ENCODE measurements at places on chromosomes 6 and 20.

GRCh38 chr6:145271040-145271439 lies 464.3 kb downstream of the EPM2A start:
- no peaks in the 10 kb centered on the region for H3K4me1 ChIP-seq
- no peak overlapping the region for H3K27ac ChIP-seq
- no peak overlapping the region for H3K4me3 ChIP-seq

DNA sequence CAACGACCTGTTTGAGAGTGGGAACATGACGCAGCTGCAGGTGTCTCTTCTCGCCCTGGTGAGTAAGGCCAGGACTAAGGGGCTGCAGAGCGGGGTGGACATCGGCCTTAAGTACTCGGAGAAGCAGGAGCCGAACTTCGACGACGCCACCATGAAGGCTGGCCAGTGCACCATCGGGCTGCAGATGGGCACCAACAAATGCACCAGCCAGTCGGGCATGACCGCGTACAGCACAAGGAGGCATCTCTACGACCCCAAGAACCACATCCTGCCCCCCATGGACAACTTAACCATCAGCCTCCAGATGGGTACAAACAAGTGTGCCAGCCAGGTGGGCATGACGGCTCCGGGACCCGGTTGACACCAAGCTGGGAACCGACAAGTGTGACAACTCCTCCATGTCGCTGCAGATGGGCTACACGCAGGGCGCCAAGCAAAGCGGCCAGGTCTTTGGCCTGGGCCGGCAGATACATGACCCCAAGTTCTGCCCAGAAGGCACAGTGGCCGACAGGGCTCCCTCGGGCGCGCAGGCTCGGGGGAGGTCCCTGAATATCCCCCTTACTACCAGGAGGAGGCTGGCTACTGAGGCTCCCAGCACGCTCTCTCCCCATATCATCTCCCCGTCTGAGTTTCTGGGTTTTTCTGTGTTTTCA lies 15.9 kb upstream of the AMD1 start:
- DNase-seq: no peak
- H3K4me1 ChIP-seq: no peaks in the 10 kb centered on the region
- no peak overlapping the region for H3K27ac ChIP-seq
- no peaks in the 10 kb centered on the region for H3K27me3 ChIP-seq
- no peak overlapping the region for H3K4me3 ChIP-seq
- no peaks in the 10 kb centered on the region for H3K36me3 ChIP-seq

GRCh38 chr6:116254297-116255056 lies 602 bp upstream of the TSPYL4 start:
- no peak for DNase-seq
- H3K4me3 ChIP-seq: peak overlapping the region; percentile 93
- peak overlapping the region; percentile 94 for H3K27ac ChIP-seq
- H3K36me3 ChIP-seq: no peaks in the 10 kb centered on the region
- no peaks in the 10 kb centered on the region for H3K27me3 ChIP-seq

DNA sequence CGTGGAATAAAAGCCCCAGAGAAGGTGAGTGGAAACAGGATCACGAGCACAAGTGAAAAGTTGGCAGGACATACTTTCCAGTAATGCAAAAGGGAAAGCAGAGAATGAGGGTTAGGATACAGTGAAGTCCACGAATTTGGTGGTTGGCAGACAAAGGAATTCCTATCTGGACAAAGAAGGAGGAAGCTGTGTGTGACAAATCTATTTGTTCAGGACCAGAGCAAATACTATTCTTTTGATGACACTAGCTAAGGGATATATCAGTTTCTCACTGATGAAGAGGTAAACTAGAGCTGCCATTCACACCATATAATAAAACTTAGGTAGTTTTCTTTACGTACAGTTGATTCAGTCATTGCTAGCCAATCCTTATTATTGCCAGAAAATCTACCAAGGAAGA lies 156.8 kb upstream of the GRIK2 start:
- no peak overlapping the region for H3K27ac ChIP-seq
- no peaks in the 10 kb centered on the region for H3K4me1 ChIP-seq
- H3K4me3 ChIP-seq: no peak overlapping the region
- H3K36me3 ChIP-seq: no peaks in the 10 kb centered on the region
- no peaks in the 10 kb centered on the region for H3K27me3 ChIP-seq

DNA sequence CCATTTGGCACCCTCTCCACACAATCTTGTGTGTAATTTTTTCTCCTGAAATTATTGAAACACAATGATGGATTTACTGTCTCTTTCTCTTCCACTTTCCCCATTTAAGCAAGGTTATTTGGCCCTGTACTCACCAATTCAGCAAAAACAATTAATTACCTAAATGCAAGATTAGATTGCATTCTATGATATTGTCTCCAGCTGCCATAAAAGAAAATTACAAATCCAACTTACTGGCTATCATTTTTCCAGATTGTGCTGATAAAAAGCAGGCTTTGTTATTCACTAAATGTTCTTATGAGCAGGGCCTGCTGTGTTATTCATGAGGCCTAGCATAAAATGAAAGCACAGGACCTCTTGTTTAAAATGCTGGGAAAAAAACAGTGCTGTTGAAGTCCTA lies 95.8 kb upstream of the IRAK1BP1 start:
- no peaks in the 10 kb centered on the region for H3K36me3 ChIP-seq
- H3K4me1 ChIP-seq: no peaks in the 10 kb centered on the region
- H3K4me3 ChIP-seq: no peak overlapping the region
- no peaks in the 10 kb centered on the region for H3K27me3 ChIP-seq

DNA sequence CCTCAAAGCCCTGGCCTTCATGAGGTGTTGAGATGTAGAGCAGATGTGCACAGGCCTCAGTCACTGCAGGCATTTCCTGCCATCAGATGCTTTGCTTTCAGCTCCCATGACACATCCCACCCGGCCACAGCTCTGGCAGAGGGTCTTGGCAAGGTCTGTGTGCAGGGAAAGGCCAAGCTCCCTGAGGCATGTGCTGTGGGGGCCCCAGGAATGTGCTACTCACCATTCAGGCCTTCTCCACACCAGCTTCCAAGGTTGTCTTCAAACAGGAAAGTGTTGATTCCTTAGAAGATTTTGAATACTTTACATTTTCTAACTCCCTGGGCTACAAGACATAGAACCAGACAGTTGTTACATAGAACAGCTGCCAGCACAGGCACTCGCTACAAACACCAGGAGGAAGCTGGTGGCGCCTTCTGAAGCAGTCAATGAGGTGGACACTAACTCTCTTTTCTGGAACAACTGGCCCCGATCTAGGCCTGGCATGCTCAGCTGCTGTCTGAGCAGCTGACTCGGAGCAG lies 27.8 kb downstream of the CASS4 start:
- no peak overlapping the region for H3K4me3 ChIP-seq
- H3K27ac ChIP-seq: peak overlapping the region; percentile 46
- peak; percentile 82 for DNase-seq
- no peaks in the 10 kb centered on the region for H3K27me3 ChIP-seq
- H3K36me3 ChIP-seq: no peaks in the 10 kb centered on the region
- H3K4me1 ChIP-seq: no peaks in the 10 kb centered on the region

Data from breast epithelium (tissue), 4 donors.